Stimulated activated CD8-positive, alpha-beta memory T cell treated with anti-CD3 and anti-CD28 coated beads, Interleukin-4, amount 100 ng/mL, for 1 hour (primary cell): ENCODE measurements at places on chromosomes 2 and 18.

DNA sequence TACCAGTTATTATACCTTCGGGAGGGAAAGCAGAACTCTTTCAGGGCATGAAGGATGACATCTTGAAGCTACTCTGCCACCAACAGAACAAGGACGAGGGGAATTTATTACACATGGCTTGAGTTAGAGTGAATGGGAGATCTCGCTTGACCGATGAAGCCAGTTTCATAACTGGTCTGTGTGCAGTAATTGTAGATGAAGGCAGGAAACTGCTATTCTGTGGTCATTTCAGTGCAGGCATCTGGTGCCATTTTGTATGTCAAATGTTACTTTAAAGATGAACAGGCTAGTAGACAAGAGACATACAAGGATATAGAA, 20.5 kb downstream of the GREB1 start:
- DNase-seq: no peak

DNA sequence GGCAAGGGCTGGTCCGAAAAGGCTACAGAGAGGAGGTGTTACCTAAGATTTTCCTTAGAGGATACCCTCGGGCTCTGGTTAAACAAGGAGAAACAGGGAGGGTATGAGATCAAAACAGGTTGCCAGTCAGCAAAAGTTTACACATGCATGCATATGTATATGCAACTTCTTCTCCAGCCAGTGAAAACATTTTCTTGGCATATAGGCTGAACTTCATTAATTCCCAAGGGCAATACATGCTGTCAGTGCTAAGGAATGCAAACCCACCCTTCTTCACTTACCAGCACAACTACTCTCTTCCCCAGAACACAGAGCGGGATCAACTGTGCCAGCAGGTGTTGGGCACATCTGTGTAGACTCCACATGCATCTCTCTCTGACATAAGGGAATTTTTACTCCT, 176.0 kb downstream of the GFPT1 start:
- DNase-seq: no peak

DNA sequence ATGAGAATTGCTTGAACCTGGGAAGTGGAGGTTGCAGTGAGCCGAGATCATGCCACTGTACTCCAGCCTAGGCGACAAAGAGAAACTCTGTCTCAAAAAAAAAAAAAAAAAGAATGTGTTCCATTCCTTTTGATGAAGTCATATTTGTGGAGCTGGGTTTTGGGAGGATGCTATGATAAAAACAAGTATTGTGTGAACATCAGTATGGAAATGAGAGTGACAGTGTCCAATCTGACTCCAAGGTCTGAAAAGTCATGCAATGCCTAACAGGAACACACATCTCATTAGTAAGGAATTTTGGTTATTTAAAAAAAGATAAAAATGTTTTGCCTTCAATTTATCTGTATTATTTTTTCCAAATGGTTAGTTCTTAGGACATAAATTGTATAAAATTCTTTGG, 11.8 kb downstream of the GCFC2 start:
- no peak for DNase-seq

GRCh38 chr18:59090966-59091603, 48.6 kb upstream of the SEC11C start:
- no peak for DNase-seq

- DNase-seq: no peak
Measured at GRCh38 chr2:75192496-75192895, 6.8 kb downstream of the TACR1 start.

DNA sequence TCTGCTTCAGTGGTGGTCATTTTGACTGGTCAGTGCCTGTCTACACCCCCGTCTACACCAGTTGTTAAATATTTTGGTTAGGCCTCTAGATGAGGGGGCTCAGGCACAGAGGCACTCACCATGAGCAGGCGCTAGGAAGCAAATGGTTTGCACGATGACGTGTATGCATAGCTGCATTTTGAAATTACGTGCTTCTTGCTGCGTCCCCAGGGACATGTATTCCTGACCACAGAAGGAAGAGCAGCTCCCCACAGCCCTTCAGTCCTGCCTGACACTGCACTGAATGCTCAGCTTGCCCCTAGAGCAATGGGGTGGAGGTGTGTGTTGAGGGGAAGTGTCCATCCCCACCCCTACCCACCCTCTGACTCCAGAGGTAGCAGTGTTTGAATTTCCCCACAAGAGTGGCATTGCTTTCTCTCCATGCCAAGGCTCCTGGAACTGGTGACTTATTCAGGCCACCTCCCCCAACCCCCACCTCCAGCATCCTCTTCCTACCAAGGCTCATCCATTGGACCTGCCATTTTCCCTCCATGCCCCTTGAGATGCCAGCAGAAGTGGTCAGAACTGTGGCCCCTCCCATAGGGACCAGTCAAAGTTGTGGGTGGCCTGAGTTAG, 11.4 kb upstream of the ZAP70 start:
- no peak for DNase-seq

DNA sequence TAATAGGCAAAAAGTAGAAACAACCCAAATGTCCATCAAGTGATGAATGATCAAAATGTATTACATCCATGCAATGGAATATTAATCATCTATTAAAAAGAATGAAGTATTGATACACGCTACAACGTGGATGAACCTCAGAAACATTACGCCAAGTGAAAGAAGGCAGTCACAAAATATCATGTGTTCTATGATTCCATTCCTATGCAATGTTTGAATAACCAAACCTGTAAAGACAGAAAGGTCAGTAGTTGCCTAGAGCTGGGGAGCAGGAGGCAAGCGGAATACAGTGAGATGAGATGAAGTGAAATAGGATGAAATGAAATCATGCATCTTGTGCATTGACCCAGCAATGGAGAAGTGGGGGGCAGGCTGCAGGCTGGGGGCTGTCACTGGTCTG, 17.9 kb upstream of the COL6A3 start:
- DNase-seq: no peak

GRCh38 chr18:56423626-56424025, 214.8 kb downstream of the TXNL1 start:
- DNase-seq: no peak

DNA sequence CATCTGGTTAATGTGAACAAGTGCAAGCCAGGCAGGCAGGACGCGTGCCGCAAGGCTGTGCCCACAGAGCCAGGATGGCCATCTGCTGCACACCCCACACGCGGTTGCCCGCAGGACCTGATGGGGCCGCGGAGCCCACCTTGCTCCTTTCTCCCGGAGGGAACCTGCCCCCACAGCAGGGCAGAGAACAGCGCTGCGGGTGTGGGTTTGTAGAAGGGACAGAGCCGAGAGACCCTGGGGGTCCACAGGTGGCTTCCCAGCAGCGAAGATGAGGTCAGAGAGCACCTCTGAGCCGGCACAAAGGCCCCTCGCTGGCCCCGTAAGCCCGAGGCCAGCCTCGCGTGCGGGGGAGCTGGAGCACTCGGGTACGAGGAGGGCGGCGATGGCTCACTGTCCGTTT, 460.8 kb upstream of the SALL3 start:
- DNase-seq: no peak

- no peak for DNase-seq
Measured at GRCh38 chr2:45466053-45466452, 145.0 kb downstream of the SRBD1 start.

DNA sequence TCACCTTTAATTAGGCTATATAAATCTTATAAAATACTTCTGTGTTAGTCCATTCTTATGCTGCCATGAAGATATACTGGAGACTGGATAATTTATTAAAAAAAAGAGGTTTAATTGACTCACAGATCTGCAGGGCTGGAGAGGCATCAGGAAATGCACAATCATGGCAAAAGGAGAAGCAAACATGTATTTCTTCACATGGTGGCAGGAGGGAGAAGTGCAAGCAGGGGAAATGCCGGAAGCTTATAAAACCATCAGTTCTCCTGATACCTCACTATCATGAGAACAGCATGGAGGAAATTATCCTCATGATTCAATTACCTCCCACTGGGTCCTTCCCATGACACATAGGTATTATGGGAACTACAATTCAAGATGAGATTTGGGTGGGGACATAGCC, 504.4 kb downstream of the RIT2 start:
- no peak for DNase-seq

DNA sequence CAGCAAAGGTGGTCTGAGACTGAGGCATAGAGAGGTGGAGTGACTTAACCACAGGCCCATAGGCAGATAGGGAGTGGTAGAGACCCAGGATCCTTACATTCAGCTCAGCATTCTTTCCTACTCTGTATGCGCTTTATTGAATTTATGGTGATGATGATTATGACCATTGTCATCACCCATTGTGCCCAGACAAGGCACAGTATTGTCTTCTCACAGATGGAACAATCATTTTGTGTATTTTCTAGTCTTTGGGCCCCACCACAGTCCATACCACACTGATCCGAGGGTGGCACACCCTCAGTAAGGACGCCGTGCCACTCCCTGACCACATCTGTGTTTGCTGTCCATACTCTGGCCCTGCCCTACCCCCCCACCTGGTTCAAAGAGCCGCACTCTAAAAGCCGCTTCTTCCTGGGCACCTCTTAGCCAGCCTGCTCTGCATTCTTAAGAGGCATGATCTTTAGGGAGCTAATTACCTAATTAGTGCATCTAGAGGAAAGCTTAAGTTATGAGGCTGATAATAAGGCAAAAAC, 179.6 kb upstream of the SMAD2 start:
- DNase-seq: no peak

DNA sequence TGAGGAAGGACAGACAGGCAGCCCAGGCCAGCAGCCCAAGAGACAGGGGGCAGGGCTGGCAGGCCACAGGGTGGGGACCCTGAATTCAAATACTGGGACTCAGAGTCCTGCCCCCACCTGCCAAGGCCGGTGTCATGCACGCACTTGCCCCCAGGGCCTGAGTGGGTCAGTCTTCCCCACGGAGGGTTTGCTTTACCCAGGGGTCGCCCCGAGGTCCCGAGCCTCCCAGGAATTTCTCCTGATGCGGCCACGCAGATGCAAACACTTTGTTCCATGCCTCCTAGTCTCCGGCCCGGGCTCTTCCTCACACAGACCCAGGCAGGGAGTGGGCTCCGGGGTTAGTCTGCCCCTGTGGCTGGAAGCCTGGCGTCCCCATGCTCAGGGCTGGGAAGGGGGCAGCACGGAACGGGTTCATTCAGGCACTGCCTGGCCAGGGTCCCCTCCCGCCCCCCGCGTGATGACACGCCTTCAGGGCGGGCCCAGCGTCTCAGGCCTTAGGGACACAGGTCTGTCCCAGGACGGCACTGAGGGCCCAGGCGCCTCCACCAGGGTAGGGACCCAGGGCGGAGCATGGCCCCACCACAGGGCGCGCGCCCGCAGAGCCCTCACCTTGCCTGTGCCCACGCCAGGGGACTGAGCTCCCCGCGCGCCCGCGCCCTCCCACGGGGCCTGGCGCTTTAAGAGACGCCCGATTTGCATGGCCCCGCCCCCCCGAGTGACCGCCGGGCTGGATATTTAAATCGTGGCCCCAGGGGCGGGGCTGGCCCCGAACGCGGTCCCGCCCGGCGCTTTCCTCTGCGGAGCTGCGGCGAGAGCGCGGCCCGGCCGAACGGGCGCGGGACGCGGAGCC, at the start of gene SNED1:
Gene SNED1 (plus strand): TSS at position 763 of the 850 bp plus-strand sequence. CDS start 220 bp downstream, outside the sequence.
- no peak for DNase-seq

- no peak for DNase-seq
Measured at GRCh38 chr2:64915510-64915900, 73.7 kb upstream of the SLC1A4 start.
